ENCODE measurements at places on chromosomes 11 and 22. TPM values are rescaled to one million over a fixed set of nuclear protein-coding genes. Genes with fewer than 3 reads are reported as not detected.
A peak's percentile ranks its signal among the peaks of the same experiment; 100 is the strongest.

CHRNA10 gene
- 2.5 TPM for total RNA-seq

GRCh38 chr11:92330114-92330513 is 105.5 kb downstream of the FAT3 start:
- H3K4me3 ChIP-seq: peak overlapping the region; percentile 10
- peak overlapping the region; percentile 95 for H3K27ac ChIP-seq
- peak; percentile 64 for DNase-seq
- peaks cover 10% of the 10 kb centered on the region for H3K36me3 ChIP-seq

DNA sequence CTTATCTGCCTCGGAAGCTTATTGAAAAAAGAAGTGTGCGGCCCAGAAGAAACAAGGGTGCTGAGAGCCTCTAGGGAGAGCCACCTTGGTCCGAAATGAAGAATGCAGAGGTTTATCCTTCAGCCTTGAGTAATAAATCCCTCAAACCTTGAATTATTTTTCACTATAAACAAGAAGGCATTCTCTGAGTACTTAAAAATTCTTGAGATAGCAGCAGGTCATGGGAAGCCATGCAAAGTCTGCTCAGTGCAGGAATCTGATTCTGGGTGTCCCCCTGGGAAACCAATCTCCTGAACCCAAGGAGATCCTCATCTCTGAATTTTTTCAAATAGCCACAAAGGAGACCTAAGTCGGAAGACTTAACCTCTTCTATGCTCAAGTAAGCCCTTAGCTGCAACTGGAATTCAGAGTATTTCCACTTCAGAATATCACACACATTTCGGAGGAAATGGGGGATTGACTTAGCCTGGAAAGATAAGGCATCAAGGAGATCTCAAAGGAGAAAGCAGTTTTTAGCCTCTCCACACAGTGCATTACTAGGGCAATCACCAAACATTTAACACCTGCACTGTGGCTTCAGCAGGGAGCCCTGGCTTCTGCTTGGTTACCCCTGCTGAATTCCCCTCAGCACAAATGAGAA is 365.0 kb downstream of the ETS1 start:
- no peaks in the 10 kb centered on the region for H3K4me1 ChIP-seq
- H3K4me3 ChIP-seq: no peak overlapping the region
- no peaks in the 10 kb centered on the region for H3K27me3 ChIP-seq
- DNase-seq: no peak

DNA sequence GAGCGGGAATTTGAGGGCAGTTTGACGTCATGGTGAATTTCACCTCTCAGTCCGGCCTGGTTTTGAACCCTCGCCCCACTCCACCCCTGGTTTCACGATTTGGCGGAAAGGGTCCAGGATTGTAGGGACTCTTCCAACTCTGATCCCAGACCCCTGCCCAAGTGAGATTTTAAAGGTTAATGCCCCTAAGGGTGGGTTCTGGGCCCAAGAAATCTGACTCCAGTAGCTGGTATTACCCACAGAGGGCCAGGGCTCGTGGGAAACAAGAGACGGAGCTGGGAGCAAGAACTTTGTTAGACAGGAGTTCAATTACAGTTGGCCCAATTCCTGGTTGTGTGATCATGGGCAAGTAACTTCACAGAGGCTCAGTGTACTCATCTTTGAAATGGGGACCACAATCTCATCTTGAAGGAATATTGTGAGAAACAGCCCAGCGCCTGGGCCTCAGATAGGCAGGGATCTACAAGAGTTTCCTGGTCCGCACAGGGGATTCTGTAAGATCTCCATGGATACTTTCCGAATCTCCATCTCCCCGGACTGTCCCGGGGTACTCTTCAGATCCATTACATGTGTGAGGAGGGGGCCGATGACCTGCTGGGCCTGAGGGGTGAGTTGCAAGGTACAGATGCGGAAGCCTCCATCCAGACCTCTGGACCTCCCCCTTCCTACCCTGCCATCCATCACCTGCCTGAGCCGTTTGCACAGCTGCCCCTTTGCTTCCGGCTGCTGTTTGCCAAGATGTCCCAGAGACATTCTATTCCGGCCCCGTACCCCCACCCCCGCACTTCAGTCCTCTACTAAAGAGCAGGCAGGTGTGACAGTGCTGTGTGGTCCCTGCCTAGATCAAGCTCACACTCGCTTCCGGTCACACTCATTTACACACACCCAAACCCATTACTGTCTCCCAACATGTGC is 687 bp upstream of the CALCA start:
- DNase-seq: no peak
- H3K27me3 ChIP-seq: peaks cover 22% of the 10 kb centered on the region
- H3K4me3 ChIP-seq: no peak overlapping the region
